ENCODE measurements at places on chromosomes 12 and 14.

DNA sequence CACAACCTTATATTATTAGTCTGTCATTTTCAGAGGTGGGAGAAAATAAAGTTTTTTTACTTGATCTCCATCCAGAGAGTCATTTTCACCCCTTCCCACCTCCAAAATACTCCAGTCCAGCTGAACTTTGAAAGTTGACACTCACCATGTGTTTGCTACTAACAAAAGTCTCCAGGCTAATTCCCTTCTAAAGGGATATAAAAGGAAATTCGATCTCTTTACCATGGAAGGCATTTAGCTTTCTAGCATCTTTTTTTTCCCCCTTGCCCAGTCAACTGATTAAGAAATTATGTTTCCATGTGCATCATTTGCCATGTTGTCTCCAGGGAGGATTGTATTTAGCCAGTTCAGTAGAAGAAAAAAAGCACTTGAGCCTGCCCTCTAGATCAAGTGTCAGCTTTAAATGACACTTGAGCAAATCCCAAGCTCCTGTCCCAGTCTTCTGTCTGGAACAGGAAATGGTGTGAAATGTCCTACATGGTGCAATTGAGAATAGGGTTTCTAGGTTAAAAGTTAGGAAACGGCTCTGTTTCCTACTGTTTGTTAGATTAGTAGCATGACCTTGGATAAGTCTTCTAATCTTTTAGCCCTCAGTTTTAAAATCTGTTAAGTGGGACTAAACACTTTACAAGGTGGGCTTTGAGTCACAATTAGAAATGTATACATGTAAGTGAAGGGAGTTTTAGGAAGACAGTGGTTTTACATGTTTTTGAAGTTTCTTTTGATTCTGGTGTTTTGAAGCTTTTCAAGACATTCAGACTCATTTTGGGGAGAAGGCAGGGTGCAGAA is 67.2 kb downstream of the GNS start:
- DNase-seq, result no peak

GRCh38 chr14:49314737-49315136 is 271.4 kb downstream of the RPS29 start:
- DNase-seq, result no peak

GRCh38 chr12:42589465-42590329 is at the start of gene PRICKLE1:
Gene PRICKLE1 (minus strand): TSS chr12:42589746. CDS start chr12:42472516, 117,230 bp downstream.
- DNase-seq, result peak; percentile 71

DNA sequence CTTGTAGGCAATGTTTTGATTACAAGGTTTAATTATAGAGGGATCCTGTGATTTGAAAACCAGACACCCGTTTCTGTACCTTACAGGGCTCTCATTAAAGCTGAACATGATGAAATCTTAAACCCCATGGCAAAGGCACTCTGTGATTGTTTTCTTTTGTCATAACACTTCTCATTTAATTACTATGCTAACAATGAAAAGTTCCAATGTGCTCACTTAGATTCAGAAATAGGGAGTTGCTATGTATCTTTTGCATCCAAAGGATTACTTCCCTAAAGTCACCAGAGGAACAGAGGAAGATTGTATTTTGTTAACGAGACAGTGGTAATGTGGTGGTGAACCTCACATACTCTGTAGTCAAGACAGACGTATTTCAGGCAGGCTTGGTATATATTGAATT is 81.5 kb upstream of the MYF6 start:
- DNase-seq, result no peak

GRCh38 chr14:51488569-51489220 is 163.0 kb upstream of the FRMD6 start:
- no peak for DNase-seq

DNA sequence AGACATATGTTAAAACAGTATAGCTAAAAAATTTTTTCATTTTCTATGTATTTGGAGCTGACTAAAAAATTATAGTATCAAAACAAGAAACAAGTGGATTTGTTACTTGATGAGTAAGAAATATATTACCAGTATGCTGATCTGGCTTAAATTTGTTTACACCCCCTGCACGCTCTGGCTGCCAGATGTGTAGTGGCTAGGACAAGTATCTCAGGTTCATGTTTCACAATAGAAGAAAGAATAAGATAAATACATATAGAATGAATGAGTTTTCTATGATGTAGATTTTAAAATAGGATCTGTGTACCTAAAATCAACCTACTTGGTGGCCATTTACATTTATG is 13.1 kb downstream of the NAA30 start:
- no peak for DNase-seq

GRCh38 chr14:88929656-88930436 is 105.4 kb downstream of the TTC8 start:
- no peak for DNase-seq

DNA sequence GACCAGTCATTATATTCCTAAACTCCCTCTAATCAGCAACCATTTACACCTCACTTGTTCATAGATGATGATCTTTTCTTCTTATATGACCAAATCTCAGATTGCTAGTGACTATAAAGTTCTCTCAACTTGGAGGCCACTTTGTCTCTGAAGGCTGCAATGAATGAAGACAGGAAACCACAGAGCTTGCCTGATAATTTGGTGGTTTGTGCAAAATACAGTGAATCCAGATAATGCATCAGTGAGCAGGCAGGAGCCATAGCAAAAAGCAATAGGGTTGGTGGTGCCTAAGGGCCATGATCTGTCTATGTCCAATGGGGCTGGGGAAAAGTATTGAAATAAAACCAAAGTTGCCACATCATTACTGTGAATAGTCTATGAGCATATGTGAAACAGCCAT is 123.8 kb upstream of the LRFN5 start:
- DNase-seq, result no peak

- DNase-seq, result peak; percentile 58
These were observed 8.8 kb upstream of the CCDC85C start for GRCh38 chr14:99612738-99613330.

DNA sequence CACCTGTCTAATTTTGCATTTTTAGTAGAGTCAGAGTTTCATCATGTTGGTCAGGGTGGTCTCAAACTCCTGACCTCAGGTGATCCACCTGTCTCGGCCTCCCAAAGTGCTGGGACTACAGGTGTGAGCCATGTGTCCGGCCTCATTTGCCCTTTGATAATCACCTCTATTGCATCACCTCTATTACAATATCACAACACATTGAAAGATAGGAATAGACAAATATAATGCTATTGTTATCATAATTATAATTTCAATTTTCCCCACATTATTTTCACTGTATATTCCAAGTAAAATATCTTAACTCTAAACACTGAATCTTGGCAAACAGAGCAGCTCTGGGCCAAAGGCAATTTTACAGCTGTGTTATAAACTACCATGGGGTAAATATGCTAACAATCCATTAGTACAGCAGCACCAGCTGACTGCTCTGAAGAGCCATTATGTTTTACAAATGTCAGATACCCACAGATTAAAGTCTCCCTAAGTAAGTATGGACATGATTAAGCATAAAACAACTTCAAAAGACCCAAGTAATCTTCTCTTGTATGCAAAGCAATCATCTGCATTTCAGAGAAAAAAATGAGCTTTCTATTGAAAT is 173.2 kb downstream of the MED13L start:
- no peak for DNase-seq

DNA sequence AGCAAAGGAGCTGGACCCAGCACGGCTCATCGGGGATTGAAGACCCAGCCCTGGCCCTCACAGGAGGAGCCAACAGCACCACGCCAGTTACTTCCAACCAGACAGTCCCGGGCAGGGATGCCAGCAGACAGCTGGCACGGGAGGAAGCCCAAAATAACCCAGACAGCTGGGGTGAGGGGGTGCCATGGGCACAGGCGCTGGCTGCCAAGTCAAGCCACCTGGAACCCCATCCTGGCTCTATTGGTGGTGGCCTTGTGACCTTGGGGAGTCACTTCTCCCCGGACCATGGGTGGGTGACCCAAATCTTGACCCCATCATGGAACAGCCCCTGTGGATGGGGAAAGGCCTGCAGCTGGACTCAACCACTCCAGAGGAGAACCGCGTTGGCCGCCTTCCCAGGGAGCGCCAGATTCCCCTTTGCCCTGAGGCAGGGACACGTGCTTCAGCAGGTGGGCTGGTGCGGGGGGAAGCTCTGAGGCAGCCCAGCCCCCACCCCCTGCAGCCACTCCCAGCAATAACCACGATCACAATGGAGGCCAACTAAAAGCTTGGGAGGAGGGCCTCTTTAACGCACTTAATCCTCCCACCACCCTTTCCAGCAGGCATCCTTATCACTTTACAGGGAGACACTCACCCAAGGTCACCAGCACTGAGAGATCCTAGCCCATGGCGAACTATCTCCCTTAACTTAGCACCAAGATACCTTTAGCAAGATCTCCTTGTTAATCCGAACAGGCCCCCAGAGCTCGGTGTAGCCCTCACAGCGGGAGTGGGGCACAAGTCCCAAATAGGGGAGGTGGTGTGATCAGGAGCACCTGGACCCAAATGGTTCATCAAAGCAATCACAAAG is 4.7 kb upstream of the RHOF start:
- no peak for DNase-seq

All from AG08395 (cell line).